ENCODE measurements at places on chromosomes 11 and 22. TPM values are rescaled to one million over a fixed set of nuclear protein-coding genes. Genes with fewer than 3 reads are reported as not detected.

TBCEL gene
- total RNA-seq: 14.7 TPM

HMOX1 gene
- 45.7 TPM for total RNA-seq

APLP2 gene
- total RNA-seq: 501 TPM

DDX6 gene
- total RNA-seq: 77.4 TPM

ACTN3 gene
- not detected for total RNA-seq

CTSF gene
- total RNA-seq: 21.0 TPM

SYT13 gene
- 8.1 TPM for total RNA-seq

SMIM38 gene
- not detected for total RNA-seq

USH1C gene
- 0.75 TPM for total RNA-seq

BCO2 gene
- 0.48 TPM for total RNA-seq

E2F8 gene
- total RNA-seq: 0.14 TPM

TRIM51 gene
- not detected for total RNA-seq

CALCB gene
- total RNA-seq: 1.2 TPM

CPT1A gene
- total RNA-seq: 14.0 TPM

CNGA4 gene
- 0.14 TPM for total RNA-seq

TMPRSS5 gene
- total RNA-seq: 0.07 TPM

GTF2H1 gene
- total RNA-seq: 58.5 TPM

NLRP14 gene
- total RNA-seq: not detected

MS4A2 gene
- 0.14 TPM for total RNA-seq

SCGB2A2 gene
- not detected for total RNA-seq

SAA4 gene
- total RNA-seq: 1.3 TPM

CBLIF gene
- not detected for total RNA-seq

TUB gene
- total RNA-seq: 3.3 TPM

CDC42BPG gene
- 12.8 TPM for total RNA-seq
